ENCODE measurements at places on chromosomes 4 and X.
A peak's percentile ranks its signal among the peaks of the same experiment; 100 is the strongest.

- DNase-seq: no peak
These were observed 18.7 kb upstream of the ADD1 start for GRCh38 chr4:2824836-2825381.

- DNase-seq: no peak
These were observed 209.7 kb downstream of the NWD2 start for GRCh38 chr4:37453999-37454800.

GRCh38 chr4:127304356-127304755, 328.4 kb upstream of the INTU start:
- DNase-seq: no peak

GRCh38 chrX:21840193-21840545, 752 bp downstream of the MBTPS2 start:
- peak; percentile 0 for DNase-seq

DNA sequence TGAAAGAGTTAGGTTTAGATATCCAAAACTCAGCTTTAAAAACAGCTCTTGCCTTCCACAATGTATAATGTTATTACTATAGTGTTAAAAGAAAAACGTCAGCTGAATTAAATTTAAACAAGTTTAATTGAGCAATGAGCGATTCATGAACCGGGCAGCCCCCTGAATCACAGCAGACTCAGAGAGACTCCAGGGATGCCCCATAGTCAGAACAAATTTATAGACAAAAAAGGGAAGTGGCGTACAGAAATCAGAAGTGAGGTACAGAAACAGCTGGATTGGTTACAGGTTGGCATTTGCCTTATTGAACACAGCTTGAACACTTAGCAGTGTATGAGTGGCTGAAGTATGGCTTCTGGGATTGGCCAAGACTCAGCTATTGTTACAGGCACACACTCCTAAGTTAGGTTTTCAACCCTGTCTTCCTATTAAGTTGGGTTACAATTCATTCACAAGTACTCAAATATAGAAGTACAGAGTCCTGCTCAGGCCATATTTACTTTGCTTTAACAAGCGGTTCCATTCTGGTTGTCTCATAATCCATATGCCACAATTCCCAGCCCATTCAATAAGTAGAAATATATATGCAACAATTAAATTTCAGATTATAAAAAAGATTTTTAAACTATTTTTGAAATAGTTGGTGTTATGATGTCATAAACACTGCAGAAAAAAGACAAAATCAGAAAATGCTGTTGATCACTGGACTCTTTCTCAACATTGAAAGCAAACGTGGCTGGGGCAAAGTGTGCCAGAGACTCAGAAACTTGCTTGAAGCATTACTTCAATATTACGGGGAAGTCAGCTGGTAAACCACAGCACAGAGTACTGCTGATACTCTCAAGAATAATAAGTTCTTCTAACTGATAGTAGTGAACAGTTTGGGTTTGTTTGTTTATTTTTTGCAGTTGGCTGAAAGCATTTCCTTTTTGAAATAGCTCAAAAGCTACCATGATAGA, 459.7 kb downstream of the RAB28 start:
- DNase-seq: no peak

DNA sequence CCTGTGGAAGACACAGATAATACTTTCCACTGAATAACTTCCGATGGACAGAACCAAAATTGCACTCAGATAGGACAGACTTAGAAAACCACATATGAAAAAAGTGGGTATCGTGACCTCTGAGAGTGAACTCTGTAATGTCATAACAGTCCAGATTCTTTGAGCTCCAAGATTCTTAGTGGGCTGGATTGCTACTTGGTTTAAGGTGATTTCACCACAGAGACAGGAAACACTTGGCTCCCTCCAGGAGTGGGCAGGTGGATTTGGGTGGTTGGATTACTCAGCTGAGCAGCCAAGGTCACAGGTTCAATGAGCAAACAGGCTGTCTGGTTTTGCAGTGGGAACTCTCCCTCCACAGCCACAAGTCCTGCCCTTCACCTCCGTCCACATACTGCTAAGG, 126.0 kb downstream of the AFAP1 start:
- DNase-seq: no peak

DNA sequence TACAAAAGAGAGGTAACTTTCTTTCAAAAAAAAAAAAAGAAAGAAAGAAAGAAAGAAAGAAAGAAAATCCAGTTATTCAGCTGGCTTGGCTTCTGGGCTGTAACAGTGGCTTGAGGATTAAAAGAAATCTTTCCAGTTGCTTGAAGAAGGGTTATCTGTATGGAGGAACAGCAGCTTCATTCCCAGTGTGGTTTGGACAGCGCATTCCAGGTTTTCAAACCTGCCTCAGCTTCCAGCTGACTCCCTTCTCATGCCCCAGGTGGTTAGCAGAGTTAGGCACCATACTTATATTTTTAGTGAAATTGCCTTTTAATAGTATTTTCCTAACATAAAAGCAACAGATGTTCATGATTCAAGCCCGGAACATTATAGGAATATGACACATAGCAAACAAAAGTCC, 48.6 kb downstream of the TMEM164 start:
- no peak for DNase-seq
